ENCODE measurements at places on chromosomes 13 and 19.

DNA sequence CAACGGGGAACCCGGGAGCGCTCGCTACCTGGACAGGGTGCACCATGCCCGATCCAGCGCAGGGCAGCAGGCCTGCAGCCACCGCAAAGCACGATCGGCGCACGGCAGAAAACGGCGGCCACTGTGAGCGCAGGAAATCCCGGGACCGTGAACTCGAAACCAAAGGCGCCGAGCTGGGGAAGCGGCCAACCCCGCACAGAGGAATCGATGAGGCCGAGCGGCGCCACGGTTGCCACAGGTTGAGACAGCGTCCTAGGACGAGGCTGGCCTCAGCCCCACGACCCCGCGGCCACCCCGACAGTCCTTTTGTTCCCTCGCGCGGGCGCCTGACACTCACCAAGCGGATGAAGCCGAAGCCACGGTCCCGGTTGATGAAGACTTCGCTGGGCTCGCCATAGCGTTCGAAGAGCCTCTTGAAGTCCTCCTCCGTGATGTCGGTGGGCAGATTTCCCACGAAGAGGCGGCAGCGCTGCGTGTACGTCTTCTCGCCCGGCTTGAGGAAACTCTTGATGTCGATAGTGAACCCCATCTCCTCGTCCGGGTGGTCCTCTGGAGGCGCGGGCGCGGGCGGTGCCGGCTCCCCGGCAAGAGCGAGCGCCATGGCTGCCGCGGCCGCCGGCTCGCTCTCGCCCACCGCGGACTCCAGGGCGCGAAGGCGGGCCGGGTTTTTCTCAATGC is 557 bp downstream of the PSPC1 start:
- peak; percentile 58 for DNase-seq

DNA sequence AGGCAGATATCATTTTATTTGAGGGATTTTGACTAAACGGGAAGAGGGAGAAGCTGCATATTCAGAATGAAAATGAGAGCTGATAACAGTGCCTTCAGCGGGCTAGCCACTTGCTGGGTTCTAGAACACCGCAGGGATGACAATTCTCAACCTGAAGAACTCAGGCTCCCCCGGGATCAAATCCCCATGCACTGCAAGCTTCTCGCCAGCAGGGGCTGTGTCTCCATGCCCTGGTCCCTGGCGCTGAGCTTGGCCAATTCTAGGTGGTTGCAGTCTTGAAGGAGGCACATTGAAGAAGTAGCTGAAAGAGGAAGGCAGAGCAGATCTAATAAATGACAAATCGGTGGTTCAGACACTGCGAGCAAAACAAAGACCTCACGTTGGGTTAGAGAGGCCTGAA is 128.7 kb downstream of the UQCRFS1 start:
- DNase-seq, result no peak

GRCh38 chr13:29421118-29421517 is 174.4 kb downstream of the SLC7A1 start:
- no peak for DNase-seq

DNA sequence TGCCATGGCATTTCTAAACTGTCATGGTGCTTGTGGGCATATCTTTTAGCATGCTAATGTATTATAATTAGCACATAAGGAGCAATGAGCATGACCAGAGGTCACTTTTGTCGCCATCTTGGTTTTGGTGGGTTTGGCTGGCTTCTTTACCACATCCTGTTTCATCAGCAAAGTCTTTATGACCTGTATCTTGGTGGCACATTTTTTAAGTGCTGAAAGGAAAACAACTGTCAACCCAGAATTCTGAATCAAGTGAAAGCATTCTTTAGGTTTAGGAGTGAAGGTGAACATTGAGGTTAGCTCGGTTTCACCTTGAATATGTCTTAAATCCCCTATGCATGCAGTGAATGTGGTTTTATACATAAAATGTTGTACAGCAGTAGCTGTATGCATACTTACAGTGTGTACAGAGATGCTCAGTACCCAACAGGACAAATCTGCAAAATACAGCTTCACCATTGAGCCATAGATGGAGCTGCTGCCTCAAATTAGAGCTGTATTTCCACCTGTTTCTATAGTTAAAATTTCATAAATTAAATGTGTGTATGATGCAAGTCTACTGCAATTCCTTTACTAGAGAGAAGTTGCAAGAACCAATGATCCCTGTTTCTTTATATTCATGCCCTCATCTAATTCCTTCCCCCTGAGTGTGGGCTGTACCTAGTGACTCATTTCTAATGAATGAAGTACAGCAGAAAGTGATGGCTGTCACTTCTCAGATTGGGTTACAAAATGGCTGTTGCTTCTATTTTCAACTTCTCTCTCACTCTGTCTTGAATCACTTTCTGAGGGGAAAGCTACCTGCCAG is 25.2 kb upstream of the IGSF23 start:
- no peak for DNase-seq

GRCh38 chr13:31133621-31134020 is 28.1 kb downstream of the HSPH1 start:
- no peak for DNase-seq

- DNase-seq, result no peak
Observed at GRCh38 chr19:19480688-19481087, 34.7 kb downstream of the TSSK6 start.

DNA sequence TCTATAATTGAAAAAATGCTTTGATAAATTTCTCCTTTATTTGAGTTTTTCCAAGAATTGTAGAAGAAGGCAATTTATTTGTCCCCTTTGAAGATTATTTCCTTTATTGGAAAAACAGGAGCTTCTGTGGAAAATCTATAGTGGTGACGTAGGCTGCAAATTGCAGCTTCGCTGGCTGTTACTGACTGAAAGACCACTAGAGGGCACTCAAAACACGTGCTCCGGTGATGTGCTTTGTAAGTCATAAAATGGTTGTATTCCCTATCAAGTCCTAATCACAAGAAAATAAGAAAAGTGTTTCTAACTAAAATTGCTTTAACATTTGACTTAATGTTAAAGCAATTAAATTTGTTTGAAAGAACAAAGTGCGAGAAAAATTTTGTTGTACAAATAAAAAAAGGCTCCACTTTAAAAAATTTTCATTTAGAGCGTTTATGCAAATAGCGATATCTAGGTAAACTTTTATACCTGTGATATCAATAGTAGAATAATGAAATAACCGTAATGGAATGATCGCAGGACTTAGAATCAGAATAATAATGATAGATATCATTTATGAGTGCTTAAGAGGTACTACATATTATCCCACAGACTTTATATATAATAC is 638.2 kb upstream of the SPRY2 start:
- DNase-seq, result no peak

DNA sequence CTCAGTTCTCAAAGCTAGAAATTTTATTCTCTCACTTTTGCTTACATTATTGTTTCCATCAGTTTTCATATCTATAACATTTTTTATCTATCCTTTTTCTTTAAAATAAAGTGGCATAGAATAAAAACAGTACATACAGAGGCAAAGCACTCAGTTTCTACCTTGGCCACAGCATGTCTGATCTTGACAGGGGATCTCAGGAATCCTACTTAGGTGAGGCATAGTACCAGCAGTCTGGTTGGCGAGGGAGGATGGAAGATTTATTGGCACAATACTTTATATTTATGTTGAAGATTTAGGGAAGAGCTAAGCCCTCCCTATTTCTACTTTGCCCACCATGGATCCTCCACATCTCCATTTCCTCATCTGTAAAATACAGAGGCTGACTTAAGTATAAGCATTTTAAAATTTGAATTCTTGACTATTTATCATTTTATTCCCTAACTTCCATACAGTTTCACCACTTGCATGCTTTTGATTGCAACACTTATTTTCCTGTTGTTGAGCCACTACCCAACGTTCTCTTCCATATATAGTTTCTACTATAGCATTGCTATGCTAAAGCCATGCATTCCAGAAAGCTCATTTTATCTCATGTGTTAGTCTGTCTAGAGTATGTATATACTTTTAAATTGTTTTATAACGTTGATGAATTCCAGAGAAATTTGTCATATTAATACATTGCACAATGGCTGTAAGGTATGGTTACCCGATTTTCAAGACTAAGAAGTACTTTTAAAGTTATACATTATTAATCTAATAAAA is 506.7 kb downstream of the KCTD12 start:
- no peak for DNase-seq

- DNase-seq, result no peak
Observed at GRCh38 chr19:2288818-2289713, 7.1 kb upstream of the PEAK3 start.

- DNase-seq, result no peak
Observed at GRCh38 chr19:9296336-9296735, 13.3 kb downstream of the ZNF699 start.

DNA sequence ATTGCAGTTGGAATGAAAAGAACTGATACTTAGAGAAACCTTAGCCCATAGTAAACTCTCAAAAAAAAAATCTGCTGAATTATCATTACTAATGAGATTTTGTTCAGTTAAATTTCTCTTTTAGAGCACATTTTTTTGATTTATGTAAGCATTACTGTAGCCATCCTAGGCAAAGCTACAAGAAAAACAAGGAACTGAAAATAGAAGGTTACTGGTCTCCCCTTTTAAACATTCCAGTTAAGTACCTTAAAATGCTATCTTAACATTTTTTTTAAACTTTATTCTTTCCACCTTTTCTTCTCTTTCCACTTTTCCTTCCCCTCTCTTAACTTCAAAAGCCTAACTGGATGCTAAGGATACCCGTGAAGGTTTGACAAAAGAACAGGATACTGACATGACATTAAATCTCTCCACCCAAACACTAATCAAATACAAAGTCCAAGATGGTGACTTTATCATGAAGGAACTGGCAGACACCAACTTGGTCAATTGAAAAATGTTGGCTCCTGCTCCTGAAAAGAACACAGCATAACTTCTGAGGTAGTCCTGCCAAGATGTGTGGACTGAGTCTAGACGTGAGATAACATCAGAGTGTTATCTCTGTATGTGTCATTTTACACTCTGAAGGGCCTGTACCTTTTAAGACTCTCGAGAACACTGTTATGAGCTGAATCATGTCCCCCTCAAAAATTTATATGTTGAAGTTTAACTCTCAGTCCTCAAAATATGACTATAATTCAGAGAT is 29.5 kb upstream of the SACS start:
- DNase-seq, result no peak

GRCh38 chr13:110268061-110268460 is 38.9 kb downstream of the COL4A1 start:
- DNase-seq, result no peak

DNA sequence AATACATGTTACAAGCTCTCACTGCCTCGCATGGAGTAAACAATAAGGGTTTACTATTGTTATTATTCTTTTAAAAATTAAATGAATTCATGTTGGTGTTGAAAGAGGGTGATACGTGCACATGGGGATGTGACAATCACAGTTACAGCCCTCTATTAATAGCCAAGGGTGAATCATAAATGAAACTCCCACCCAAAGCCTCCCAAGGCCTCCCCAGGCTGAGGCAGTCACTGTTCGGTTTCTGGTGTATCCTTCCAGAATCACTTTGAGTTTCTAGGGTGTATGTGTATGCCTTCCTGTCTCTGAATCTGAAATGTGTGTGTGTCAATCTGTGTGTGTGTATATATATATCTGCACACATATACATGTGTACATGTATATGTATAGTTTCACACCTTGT is 73.4 kb downstream of the AKAP11 start:
- no peak for DNase-seq

GRCh38 chr13:111947876-111948275 is 119.1 kb upstream of the SOX1 start:
- no peak for DNase-seq

DNA sequence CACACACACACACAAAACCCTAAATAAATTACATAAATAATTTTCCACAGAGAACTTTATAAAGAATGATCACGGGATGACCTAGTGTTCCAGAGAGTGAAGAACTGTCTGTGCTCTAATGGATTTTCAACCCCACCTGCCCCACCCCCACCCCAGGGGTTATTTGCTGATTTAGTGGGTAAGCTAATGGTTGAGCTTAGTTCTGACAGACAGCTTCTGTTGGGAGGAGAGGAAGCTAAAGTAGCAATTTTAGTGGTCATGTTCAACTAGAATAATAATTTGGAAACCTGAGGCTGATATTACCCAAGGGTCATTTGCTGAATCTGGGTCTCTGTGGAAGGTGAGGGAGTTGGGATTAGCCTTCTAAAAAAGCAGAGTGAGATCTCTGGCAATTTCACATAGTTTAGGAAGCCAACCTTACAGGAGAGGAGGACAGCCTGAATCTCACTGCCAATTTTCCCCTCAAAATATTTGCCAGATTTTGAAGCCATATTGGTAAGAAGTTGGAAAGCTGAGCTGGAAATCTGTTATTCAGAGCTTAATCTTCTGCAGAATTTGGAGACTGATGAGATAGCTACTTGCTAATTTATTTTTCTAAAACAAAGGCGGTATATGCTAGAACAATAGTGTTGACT is 68.7 kb downstream of the POSTN start:
- DNase-seq, result no peak

DNA sequence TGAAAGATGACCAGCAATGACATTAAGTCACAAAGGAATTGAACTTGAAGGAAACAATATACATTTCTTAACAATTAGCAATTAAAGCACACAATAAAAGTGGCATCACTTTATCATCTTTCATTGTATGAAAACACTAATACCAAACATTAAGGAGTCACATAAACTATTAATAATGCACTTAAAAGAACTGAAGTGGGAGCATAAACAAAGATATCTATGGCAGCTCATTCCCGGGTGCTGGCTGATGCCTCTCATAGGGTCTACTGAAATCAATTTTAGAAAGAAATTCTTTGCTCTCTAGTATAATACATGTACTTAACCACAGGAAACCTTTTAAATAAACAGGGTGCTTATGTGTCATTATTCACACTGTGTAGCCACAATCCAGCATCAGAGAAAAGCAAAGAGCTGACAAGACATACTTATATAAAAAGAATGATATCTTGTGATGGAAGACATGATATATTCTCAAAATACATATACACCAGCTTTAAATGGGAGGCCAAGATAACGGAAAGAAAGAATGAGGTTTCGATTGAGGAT is 1207.8 kb downstream of the EFNB2 start:
- no peak for DNase-seq

- DNase-seq, result peak; percentile 83
Observed at GRCh38 chr19:7540761-7541474, 5.4 kb downstream of the PNPLA6 start.

DNA sequence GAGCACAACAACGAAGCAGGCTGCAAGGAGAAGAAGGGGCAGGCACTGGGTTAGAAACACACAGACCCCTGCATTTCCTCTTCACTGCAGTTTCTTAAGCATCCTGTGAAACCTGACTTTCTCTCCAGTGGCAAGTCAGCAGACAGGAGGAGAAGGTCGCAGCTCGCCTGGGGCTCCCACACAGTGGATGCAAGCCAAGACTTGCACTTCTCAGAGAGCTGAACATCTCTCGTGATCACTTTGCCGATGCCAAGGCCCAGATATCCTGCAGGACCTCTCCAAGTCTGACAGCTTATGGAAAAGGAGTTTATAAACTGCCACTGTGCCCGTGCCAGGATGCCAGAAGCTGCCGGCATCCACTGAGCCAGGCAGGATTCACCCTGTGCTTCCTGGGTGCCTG is 18.4 kb downstream of the TMEM272 start:
- no peak for DNase-seq

GRCh38 chr19:2266183-2266993 is 10.2 kb upstream of the JSRP1 start:
- DNase-seq, result peak; percentile 94

- DNase-seq, result peak; percentile 38
Observed at GRCh38 chr13:30577401-30577852, 40.3 kb upstream of the USPL1 start.
